Activated T-helper 1 cell treated with anti-CD3 and anti-CD28 coated beads, Interleukin-2, amount 50 U/mL, for 16 hours (primary cell): ENCODE measurements at places on chromosomes 11 and 22.

DNA sequence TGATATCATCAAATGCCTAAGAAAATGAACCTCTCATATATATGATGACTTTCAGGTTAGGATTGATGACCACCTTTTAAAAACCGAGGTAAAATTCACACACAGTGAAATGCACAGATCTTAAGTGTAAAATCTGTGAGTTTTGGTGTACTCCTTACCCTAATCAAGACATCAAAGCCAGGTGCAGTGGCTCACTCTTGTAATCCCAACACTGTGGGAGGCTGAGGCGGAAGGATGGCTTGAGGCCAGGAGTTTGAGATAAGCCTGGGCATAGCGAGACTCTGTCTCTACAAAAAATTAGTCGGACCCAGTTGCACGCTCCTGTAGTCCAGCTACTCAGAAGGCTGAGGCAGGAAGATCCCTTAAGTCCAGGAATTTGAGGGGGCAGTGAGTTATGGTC is 140.4 kb downstream of the UVRAG start:
- no peak for DNase-seq

- DNase-seq, result no peak
These were observed 66.1 kb downstream of the CWC15 start for GRCh38 chr11:94907226-94907625.

DNA sequence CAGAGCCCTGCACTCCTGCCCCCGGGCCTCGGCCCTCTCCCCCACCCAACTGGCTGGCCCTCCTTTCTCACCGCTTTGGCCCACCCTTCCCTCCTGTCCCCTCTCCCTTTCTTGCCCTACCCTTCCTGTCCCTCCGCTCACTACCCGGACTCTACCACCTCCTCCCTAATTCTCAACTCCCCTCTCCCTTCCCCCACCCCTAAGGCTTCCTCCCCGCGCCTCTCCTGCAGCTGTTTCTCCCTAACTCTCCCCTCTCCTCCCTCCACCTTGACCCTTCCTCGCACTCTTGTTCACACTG is 421 bp downstream of the SLC15A3 start:
- DNase-seq, result no peak

DNA sequence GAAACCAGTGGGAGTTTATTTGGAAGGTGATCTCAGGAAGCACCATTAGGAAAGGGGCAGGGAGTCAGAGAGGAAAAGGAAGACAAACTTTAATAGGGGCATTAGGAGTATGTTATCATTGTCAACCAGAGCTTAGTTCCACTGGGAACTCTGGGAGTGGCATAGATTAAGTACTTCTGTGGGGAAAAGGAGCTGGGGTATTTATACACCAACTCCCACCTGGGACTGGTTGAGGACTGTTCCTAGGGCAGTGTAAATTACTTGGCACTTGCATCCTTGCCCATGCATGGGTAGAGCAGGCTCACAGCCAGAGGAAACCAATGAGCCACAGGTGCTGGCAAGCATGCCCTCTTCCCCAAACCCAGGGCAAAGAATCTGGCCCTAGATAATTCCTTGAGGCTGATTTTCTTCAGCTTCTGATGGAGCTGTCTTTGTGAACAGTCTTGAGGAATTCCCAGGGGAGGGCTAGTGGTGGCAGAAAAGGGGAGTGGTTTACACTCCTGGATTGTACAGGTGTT is 541.2 kb downstream of the MIAT start:
- DNase-seq, result no peak

DNA sequence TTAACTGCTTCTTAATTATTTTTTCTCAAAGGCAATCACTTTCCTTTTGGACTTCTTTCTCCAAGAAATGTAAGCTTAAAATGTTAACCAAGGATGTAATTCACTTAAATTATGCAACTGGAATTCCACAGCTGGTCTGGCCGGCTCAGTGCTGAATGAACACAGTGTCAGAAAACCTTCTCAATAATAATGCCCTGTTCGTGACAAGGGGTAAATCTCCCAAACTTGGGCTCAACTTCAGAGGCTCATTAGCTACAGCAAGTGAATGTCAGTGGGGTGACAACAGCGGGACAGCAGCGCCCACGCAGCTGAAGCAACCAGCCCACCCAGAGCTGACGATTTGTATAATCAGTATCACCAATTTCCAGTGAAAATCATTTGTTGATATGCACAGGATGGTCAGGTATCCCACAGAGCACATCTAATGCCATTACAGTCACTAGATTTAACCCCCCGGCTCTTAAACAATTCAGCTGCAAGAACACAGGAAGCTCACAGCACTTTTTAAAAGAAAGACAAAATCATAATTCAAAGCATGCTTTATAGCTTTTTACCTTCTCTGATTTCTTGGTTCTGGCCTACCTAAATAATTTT is 704.8 kb downstream of the DLG2 start:
- DNase-seq, result no peak

DNA sequence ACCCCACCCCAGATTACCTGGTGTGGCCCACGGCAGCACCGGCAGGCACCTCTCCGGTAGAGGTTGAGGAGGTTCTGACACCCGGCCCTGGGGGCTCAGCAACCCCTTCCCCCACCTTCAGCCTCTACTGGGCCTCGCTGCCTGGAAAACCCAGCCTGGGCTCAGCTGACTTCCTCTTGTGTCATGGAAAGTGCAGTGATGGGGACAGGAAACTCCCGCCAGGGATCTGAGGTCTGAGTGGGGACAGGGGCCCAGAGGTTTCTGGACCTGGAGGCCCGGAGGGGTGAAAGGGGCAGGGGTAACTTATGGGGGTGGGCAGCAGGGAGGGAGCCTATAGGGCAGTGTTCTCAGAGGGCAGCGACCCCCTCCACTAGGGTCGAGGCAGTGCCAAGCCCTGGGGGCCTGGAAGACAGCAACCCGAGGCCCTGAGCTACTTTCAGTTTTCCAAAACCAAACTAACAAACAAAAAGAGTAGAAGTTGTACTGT is 10.0 kb upstream of the CD5 start:
- DNase-seq, result no peak

- DNase-seq, result no peak
These were observed 115.3 kb upstream of the TBCEL start for GRCh38 chr11:120908461-120909181.

DNA sequence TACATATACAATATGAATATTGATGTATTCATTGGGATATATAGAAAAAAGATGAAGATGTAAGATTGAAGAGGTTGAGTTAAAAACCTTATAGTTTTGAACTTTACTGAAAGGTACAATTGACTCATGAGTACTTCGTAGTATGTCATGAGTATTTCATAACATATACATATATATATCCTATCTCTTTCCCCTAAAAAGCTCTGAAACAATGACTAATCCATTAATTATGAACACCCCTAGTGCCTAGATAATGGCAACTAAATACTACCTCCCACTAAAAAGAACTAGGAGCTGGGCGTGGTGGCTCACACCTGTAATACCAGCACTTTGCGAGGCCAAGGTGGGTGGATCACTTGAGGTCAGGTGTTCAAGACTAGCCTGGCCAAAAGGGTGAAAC is 31.5 kb downstream of the SLC35F2 start:
- no peak for DNase-seq

DNA sequence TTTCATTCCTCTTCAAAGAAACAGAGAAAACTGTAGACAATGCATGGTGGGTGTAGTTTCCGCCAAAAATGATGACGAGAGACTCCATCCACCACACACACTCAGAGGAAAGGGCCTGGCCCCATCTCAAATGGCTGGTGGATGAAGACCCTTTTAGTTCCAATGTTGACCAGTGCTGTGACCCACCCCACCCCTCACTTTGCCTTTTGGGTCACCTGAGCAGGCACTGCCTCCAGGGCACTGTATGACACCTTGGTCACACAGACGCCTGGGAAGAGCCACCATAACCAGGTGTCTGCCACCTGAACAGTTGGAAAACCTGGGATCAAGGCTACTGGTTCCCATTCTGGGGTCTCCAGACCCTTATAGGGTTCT is 121.3 kb downstream of the MPPED1 start:
- DNase-seq, result no peak

DNA sequence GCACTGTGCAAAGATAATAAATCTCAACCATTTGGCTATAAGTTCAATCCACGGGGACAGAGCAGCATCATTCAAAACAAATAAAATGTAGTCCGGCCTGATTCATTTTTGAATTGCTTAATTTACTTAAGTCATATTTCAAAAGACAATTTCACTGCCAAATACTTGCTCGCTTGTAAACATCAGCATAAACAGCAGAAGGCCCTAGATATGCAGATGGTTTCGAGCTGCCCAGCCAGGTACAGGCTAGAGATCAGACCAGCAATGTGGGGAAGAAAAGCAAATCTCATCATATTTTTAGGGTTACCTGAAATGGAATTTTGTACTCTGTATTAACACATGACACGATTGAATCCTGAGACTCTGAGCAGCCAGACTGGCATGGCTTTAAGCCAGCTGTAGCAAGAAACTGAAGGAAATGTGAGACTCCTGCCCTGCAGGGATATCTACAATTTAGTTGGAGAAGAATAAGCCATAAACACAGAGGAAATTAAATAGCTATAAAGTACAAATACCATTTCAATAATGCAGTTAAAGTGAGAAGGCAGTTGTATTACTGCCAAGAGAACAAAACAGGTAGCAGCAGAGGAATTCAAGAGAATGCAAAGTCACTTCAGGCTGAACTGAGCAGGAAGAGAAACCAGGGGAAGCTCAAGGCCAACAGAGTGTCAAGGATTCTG is 440.3 kb downstream of the ETS1 start:
- DNase-seq, result no peak

- no peak for DNase-seq
These were observed 16.5 kb upstream of the CDC42EP2 start for GRCh38 chr11:65298131-65298535.
